Activated T-cell treated with anti-CD3 and anti-CD28 coated beads for 1 hour (primary cell): ENCODE measurements at places on chromosomes 1 and 21.

GRCh38 chr1:65717815-65718454 lies 74.8 kb upstream of the PDE4B start:
- DNase-seq: no peak

- DNase-seq: no peak
Observed at GRCh38 chr1:54887665-54888071, 673 bp upstream of the DHCR24 start.

- no peak for DNase-seq
Observed at GRCh38 chr1:91092503-91092902, 70.7 kb upstream of the ZNF644 start.

GRCh38 chr1:208791456-208791855 lies 547.3 kb upstream of the PLXNA2 start:
- DNase-seq: no peak

- DNase-seq: no peak
Observed at GRCh38 chr1:202944438-202944921, 13.6 kb downstream of the ADIPOR1 start.

GRCh38 chr1:234911787-234912186 lies 216.8 kb downstream of the TOMM20 start:
- DNase-seq: peak; percentile 31

DNA sequence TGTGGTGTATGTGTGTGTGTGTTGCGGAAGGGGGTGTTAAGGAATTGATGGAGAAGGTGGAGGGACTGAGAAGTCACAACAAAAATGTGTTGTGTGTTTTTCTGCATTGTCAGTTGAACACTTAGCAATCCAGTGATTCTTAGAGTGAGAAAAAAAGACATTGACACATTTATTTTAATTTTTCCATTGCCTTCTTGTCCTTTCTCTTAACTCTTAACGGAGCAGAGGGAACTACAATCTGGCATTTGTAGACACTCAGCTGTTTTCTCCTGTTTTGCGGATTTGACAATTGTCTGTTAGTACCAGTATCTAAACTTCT lies 725 bp downstream of the C1orf53 start:
- no peak for DNase-seq

DNA sequence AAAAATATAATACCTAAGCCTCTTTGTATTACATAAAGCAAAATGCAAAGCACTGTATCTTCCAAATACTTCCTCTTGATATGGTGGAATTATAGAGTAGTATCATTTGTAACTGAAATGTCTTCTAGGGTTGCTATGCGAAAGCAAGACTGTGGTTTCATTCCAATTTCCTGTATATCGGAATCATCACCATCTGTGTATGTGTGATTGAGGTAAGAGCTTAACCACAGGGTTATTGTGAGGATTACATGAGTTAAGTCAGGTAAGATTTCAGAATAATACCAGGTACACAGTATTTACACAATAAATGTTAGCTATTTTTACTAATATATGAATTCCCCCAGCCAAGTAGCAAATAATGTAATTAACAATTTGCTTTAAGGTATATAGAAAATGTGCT lies 24.7 kb downstream of the CD53 start:
- DNase-seq: no peak

DNA sequence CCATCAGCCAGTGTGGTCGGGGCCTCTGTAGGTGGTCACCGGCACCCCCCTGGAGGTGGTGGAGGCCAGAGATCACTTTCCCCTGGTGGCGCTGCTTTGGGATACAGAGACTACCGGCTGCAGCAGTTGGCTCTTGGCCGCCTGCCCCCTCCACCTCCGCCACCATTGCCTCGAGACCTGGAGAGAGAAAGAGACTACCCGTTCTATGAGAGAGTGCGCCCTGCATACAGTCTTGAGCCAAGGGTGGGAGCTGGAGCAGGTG lies 961 bp downstream of the RBM15 start:
- DNase-seq: no peak

GRCh38 chr21:40652436-40652835 lies 194.5 kb downstream of the DSCAM start:
- no peak for DNase-seq

GRCh38 chr1:160156361-160156760 lies 5.0 kb downstream of the ATP1A4 start:
- no peak for DNase-seq

- peak; percentile 87 for DNase-seq
Observed at GRCh38 chr1:226125097-226125630, 61.4 kb downstream of the ACBD3 start.

GRCh38 chr1:168085401-168085872 lies 51.3 kb downstream of the GPR161 start:
- DNase-seq: no peak

DNA sequence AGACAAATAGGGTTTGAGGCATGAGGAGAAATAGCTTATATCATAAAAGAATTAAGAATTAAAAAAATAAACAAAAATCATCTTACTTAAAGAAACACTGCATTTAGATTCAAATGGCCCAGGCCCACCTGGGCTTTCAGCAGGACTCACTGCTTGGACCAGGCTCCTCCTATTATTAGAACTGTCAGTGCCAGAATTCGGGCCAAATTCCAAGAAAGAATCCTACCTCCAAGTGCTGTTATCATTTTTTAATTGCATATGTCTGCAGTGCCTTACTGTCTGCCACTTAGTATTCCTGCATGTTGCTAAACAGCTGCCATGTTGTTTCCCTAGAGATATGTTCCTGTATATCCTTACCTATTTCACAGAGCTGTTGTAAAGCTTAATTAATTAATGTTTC lies 112.0 kb downstream of the BARHL2 start:
- DNase-seq: no peak

DNA sequence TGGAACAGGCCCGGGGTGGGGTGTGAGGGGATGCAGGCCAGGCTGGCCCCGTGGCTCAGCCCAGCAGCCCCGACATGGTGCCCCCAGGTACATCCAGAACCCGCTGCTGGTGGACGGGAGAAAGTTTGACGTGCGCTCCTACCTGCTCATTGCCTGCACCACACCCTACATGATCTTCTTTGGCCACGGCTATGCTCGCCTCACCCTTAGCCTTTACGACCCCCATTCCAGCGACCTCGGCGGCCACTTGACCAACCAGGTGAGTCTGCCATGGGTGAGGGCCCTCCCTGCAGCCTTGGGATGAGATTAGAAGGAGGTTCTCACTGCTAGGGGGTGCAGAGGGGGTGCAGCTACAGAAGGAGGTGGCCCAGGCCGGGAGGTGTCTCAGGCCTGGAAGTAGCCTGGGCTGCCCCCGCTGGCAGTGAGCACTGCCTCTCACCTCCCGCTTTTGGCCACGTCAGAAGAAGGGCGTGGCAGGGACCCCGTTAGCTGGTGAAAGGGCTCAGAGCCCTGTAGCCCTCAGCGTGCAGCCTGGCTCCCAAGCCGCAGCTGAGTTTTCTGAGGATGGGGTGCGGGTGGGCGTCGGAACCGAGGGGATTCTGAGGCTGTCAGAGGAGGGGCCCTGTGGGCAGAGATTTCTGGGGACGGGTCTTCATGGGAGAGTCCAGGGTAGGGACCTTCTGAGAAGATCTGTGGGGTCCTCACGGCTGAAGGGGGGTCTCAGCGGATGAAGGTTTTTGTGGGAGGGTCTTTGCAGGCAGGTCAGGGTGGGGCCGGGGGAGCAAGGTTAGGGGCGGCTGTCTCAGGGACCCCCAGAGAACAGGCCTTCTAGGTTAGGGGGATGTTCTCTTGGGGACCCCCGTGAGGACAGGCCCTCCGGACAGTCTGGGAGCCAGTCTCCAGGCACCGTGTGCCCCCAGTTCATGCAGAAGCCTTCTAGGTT lies 10.4 kb downstream of the TTLL10 start:
- no peak for DNase-seq

GRCh38 chr1:30645807-30646206 lies 77.6 kb downstream of the MATN1 start:
- DNase-seq: no peak

GRCh38 chr1:94920061-94920460 lies 6.8 kb downstream of the CNN3 start:
- no peak for DNase-seq

- no peak for DNase-seq
Observed at GRCh38 chr1:218498056-218498938, 153.2 kb downstream of the TGFB2 start.

- DNase-seq: no peak
Observed at GRCh38 chr1:192756314-192756713, 52.5 kb upstream of the RGS2 start.

DNA sequence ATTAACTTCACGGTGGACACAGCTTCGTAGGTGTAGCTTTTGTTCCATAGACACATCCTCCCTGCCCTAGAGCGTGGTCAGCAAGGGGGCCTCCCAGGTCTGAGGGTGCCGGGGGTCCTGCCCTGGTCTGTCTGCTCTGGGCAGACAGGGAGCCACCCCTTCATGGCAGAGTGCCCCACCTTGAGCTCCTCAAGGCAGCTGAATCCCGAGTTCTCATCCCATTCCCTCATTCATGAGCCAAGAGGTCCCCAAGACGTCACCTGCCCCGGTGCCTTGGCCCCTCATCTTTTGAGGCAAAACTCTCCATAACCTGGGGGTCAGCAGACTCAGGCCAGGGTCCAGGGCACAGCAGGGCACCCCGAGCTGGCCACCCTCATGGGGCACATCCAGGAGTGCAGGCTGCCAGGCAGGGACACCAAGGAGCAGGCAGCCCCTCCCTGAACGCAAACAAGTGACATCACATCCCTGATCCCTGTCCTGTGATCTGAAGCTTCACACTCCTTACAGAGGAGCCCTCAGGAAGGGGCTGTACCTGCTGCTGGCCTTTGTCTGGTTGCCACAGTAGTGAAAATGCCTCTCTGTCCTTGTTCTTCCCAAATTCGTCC lies 23.3 kb downstream of the UBASH3A start:
- DNase-seq: no peak

GRCh38 chr21:32494934-32495709 lies 82.6 kb downstream of the EVA1C start:
- DNase-seq: no peak

DNA sequence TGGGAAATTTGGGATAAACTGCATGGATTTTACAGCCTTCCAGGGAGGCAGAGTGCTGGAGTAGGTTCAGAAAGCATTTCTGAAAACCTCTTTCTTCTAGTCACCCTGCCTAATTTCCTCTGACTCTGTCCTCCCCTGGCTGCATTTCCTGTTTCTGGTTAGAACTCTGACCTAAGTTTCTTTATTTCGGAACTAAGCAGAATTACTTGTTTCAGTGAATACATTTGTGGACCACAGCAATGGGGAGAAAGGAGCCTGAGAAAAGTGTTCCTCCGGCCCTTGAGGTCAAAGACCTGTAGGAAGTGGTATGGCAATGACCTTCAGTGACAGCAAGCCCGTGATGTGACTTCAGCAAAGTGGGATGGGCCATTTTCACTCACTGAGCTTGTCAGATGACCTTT lies 173.4 kb upstream of the RUNX1 start:
- no peak for DNase-seq

DNA sequence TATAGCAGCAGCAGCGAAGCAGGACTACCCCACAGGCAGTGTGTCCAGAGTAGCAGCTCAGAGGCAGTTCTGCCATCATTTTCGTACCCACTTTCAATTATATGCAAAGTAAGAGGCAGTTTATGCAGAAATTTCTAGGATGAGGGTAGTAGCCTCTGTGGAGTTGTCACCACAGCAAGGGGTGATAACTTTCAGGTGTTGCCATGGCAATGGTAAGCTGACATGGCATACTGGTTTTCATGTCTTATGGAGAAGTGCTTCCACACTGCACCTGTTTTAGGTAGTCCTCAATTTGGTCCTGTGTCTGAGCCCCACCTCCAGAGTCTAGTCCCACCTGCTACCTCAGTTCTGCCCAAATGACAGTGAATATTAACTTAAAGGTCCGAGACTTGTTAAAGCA lies 133.3 kb upstream of the SYT6 start:
- no peak for DNase-seq

DNA sequence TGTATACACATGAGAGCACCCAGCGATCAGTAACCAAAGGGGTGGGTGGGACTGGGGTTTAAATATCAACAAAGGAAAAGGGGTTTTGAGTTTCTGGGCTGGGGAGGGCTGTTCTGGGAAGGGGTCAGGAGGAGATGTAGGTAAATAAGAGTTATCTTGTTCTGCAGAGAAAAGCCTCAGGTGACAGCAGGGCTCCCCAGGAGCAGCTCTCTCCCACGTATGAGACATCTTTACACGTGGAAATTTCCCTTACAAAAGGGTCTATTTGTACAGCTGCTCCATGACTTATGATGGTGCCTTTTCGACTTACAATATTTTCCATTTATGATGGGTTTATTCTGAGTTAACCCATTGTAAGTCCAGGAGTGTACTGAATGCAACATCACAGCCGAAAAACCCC lies 16.3 kb upstream of the PADI2 start:
- DNase-seq: no peak

- no peak for DNase-seq
Observed at GRCh38 chr1:109241841-109242345, 7.4 kb upstream of the CELSR2 start.

- no peak for DNase-seq
Observed at GRCh38 chr1:25481625-25482024, 50.9 kb downstream of the MACO1 start.

DNA sequence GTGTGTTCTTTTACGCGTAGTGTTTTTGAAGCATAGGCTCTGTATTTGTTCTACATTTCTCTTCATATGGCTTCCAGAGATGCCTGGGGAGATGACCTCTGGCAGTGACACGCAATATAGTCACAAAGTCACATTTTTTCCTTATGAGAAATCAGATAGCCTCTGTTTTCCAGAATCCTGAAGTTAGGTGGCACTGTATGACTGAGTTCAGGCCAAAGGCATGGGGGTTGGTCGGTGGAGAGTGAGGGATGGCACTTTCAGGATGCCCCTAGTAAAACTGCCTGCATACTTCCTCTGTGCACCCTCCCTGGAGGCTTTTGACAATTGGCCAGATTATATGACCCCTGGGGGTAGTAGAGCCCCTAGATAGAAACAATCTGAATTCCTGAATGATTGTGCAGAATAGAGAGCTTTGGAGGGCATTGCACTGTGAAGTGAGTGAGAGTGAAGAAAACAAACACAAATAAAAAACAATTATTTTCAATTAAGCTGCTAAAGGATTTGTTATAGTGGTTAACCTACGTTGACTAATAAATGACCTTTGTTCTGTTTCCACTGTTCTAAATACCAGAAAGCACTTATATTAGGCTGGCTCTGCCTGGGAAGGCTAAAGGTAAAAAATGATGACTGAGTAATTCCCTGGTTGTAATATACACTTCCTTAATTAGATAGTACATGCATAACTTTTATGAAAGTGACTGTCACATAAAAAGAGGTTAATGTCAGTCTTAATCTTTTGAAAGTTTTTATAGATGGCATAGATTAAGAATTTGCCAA lies 1660.8 kb downstream of the PLA2G4A start:
- no peak for DNase-seq

- no peak for DNase-seq
Observed at GRCh38 chr1:87826681-87827251, 498.1 kb downstream of the LMO4 start.
